ENCODE measurements at places on chromosomes 5 and 9.

GRCh38 chr5:141898448-141899049 is 20.3 kb upstream of the PCDH1 start:
- no peak for DNase-seq

DNA sequence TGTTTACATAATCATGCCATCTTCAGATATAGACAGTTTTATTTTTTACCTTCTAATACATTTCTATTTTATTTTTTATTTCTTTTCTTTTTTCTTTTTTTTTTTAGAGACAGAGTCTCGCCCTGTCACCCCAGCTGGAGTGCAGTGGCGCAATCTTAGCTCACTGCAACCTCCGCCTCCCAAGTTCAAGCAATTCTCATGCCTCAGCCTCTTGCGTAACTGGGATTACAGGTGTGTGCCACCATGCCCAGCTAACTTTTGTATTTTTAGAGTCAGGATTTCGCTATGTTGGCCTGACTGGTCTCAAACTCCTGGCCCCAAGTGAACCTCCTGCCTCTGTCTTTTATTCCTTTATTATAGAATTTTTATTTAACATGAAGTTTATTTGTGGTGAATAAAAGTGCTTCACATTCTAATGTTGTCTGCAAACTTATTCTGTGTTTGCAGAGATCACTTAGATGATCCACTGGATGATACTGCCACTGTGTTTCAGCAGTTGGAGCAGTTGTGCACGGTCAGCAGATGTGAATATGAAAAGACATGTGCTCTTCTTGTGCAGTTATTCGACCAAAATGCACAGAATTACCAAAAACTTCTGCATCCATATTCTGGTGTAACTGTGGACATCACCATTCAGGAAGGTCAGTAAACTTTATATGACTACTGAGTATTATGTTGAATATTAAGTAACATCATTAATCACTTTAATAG is 62.2 kb downstream of the RANBP17 start:
- no peak for DNase-seq

GRCh38 chr9:110606179-110606790 is 26.7 kb upstream of the SVEP1 start:
- no peak for DNase-seq

- DNase-seq = no peak
Observed at GRCh38 chr5:1498623-1499416, 24.9 kb downstream of the LPCAT1 start.

GRCh38 chr5:113218200-113218599 is 216.6 kb downstream of the TSSK1B start:
- no peak for DNase-seq

DNA sequence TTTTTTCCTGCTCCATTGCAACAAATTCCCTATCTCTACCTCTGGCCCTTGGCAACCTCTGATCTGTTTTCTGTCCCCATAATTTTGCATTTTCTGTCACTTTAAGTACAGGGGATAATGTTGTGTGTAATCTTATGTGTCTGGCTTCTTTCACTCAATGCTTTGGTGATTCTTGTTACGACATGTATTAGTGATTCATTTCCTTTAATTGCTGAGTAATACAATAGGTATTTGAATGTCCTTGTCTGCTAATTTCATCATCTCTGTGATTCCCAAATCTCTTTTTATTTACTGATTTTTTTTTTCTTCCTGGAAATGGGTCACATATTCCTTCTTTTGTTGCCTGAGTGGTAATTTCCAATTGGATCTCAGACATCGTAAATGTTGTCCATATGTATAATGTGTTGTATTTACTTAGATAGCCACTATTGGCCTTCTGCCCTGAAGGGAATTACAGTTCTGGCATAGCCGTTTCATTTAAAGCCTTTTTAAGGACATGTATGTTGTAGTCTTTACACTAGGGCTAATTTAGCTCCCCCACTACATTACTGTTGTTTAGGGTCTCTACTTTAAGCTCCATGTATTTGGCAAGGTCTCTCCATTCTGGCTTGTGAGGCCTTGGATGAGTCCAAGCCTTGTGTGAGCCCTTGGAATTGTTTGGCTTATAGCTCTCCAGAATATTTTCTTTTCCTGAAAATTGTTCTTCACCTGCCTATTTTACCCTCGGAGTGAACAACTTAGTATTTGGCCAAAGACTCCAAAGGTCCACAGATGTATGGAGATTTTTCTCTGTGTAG is 683.8 kb downstream of the LRRC70 start:
- DNase-seq = peak; percentile 67

DNA sequence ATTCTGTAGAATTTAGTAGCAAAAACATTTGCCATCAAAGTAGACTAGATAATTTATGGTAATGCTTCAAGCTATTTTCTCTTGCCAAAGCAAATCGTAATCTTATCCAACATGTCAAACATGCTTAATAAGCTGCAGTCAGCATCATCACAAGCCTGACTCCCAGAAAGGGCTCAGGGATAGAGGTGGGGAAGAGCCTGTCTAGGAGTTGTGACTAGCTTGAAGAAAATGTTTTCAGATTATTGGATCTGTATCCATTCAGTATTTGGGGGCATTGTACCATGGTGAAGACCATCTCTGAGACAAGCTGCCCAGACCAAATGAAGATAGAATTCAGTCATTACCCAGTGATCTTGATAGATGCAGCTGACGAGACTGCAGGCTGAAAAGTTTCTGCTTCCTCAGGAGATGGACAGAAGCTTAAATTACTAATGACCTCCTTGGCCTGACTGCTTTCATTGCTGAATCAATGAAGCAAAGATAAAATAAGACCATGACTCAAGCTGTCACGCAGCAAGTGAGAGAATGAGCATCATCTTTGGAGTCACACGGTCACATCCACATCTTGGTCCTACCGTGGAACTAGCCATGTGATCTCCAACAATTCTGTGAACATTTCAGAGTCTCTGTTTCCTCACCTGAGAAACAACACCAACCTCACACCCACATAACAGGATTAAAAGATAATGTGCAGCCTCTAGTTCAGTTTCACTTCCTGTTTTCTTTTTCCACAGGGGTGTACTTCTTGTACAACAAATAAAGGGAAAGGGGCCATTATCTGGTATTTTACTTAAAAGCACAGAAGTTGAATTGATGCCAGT is 9.4 kb downstream of the ERAP2 start:
- no peak for DNase-seq

- no peak for DNase-seq
Observed at GRCh38 chr5:6496636-6497035, 48.0 kb downstream of the UBE2QL1 start.

- DNase-seq = no peak
Observed at GRCh38 chr9:33418090-33418489, 15.7 kb upstream of the AQP7 start.

DNA sequence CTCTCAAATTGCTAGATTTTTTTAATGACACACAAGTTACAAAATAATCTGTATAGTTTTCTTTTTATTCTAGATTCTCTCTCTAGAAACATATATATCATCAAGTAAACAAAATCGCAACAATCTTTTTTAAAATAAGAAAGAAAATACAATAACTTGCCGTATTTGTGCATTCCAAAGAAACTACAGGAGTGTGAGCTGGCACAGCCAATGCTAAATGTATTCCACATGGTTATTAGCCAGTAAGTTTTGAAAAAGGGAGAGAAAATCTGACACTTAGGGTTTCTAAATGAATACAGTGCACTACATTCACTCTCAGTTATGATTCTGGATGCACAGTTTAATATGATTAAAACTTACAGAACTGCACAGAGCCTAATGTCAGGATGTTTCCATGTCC is 117.9 kb downstream of the BNC2 start:
- no peak for DNase-seq

GRCh38 chr5:18961234-18961633 is 1026.8 kb downstream of the CDH18 start:
- DNase-seq = no peak

GRCh38 chr9:131745610-131746009 is 5.7 kb upstream of the RAPGEF1 start:
- DNase-seq = no peak

- DNase-seq = no peak
Observed at GRCh38 chr9:70607329-70607728, 192.9 kb upstream of the KLF9 start.

- DNase-seq = no peak
Observed at GRCh38 chr9:70092190-70092589, 48.5 kb downstream of the MAMDC2 start.

- no peak for DNase-seq
Observed at GRCh38 chr9:113598883-113599282, 135.4 kb downstream of the RGS3 start.

- DNase-seq = no peak
Observed at GRCh38 chr5:128434993-128435392, 103.1 kb downstream of the FBN2 start.

GRCh38 chr5:109844148-109844547 is 154.4 kb downstream of the MAN2A1 start:
- no peak for DNase-seq

GRCh38 chr5:100792781-100793180 is 110.3 kb downstream of the ST8SIA4 start:
- no peak for DNase-seq

DNA sequence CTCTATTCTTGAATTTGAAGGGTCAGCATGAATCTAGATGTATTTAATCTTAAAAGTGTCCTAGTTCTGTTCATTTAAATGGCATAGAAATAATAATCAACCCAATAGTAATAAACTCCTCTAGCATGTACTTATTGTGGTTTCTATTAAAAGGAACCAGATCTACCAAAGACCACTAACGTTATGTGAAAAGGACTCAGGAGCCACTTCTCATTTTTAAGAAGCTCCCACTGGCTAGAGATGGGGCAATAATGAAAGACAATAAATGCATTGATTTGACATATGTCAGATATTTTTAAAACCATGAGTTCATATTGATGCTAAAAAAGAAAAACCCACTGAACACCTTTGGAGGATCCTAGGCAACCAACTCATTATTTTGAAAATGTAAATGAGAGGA is 191.9 kb downstream of the ATP10B start:
- no peak for DNase-seq

DNA sequence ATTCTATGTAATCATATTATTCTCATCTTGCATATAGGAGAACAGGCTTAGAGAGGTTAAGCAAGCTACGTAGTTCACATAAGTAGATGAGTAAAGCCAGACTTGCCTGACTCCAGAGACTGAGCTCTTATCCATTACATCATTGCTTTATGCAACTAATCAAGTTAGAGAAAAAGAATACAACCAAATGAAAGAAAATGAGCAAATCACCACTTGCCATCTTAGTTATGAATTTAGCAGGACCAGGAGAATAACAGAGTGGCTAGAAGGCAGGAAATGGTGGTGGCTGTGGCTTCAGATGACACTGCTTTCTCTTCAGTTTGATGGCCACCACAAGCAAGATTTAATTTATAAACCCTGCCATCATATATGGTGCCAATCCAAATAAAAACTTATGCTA is 26.6 kb downstream of the POC5 start:
- DNase-seq = no peak

- DNase-seq = no peak
Observed at GRCh38 chr5:90368454-90369246, 40.9 kb downstream of the CETN3 start.

DNA sequence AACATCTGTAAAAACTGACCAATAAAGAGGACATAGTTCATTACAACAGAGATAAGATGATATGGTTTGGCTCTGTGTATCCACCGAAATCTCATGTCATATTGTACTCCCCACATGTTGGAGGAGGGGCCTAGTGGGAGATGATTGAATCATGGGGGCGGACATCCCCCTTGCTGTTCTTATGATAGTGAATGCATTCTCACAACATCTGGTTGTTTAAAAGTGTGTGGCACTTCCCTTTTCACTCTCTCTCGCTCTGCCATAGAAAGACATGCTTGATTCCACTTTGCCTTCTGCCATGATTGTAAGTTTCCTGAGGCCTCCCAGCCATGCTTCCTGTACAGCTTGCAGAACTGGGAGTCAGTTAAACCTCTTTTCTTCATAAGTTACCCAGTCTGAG is 292.8 kb downstream of the SLF1 start:
- DNase-seq = no peak

GRCh38 chr9:133819923-133820322 is 81.8 kb upstream of the SARDH start:
- DNase-seq = no peak

Measured in AG10803 (cell line).